ENCODE measurements at places on chromosomes 3 and 15.
A peak's percentile ranks its signal among the peaks of the same experiment; 100 is the strongest.

DNA sequence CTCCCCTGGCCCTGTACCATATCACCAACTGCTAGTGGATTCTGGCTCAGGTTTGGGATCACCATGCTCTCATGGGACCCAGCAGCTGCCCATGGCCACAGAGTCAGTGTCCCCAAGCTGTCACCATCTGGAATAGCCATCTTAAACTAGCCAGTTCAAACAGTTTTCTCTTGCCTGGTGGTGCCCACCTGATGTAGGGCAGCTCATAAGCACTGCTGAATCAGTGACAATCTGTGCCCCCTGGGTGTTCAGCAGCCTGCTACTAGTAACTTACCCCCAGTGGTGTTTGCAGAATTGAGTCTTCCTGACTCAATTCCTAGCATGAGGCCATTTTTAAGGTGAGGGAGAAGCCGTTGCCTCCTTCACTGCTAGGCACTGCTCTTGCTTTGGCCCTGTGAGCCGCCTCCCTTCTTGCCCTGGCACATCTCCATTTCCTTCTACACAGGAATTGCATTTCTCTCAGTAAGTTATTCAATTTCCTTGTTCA is 7.9 kb downstream of the RPSA start:
- DNase-seq: no peak

DNA sequence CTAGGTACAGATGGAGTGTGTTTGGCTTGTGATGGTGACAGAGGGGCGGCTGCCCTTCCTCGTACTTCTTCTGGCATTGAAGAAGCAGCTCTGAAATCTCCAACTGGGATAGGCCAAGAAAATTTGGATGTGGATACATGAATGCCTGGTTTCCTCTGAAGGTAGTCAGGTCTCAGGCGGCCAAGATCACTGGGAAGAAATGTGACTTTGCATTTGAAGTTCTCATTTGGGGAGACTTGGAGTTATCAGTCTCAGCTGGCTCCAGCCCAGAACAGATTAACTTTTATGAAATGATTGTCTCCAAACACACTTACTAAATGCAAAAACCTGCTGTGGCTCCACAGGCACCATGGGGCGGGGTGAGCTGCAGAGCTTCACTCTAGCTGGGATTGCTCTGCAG is 215.9 kb downstream of the THSD4 start:
- no peak for DNase-seq

GRCh38 chr15:51625236-51625635 is 2.7 kb upstream of the DMXL2 start:
- no peak for DNase-seq

DNA sequence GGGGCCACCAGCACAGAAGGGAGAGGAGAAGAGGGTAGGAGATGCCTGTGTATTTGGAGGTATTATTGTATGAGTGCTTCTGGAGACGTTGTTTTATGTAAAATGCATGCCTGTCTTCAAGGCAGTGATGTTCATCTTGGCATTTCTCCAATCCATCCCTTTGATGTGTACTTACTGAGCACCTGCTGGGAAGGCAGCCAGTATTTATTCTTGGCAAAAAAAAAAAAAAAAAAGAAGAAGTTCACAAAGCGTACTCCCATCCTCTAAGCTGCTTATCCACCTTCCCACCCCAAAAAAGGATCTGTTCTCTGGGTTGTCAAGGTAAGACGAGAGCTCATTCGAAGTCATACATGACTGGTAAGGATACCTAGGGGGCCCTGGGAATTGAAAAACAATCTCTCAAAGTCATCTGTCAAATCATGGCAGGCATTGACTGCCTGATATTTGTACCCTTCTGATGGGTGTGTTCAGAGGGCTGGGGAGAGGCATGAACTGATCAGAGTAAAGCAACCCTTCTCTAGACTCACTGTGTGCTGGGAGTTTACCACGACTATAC is 30.0 kb upstream of the SLC6A1 start:
- DNase-seq: peak; percentile 81

GRCh38 chr3:195182470-195182795 is 88.5 kb downstream of the XXYLT1 start:
- DNase-seq: no peak

GRCh38 chr15:89307046-89307587 is 27.5 kb downstream of the POLG start:
- no peak for DNase-seq

DNA sequence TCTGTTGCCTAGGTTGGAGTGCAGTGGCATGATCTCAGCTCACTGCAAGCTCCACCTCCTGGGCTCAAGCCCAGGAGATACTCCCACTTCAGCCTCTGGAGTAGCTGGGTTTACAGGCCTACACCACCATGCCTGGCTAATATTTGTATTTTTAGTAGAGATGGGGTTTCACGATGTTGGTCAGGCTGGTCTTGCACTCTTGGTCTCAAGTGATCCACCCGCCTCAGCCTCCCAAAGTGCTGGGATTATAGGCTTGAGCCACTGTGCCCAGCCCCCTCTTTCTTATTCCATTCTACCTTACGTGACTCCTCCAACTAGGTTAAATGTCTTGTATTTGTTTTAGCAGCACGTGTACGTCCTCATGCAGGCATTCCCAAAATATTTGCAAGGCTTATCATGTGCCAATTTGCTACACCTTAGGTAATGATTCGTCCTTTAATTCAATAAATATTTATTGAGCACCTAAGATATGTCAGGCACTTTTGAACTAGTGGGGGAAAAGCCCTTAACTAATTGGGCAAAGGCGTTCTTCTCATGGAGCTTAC is 14.9 kb upstream of the MAGI1 start:
- DNase-seq: no peak

DNA sequence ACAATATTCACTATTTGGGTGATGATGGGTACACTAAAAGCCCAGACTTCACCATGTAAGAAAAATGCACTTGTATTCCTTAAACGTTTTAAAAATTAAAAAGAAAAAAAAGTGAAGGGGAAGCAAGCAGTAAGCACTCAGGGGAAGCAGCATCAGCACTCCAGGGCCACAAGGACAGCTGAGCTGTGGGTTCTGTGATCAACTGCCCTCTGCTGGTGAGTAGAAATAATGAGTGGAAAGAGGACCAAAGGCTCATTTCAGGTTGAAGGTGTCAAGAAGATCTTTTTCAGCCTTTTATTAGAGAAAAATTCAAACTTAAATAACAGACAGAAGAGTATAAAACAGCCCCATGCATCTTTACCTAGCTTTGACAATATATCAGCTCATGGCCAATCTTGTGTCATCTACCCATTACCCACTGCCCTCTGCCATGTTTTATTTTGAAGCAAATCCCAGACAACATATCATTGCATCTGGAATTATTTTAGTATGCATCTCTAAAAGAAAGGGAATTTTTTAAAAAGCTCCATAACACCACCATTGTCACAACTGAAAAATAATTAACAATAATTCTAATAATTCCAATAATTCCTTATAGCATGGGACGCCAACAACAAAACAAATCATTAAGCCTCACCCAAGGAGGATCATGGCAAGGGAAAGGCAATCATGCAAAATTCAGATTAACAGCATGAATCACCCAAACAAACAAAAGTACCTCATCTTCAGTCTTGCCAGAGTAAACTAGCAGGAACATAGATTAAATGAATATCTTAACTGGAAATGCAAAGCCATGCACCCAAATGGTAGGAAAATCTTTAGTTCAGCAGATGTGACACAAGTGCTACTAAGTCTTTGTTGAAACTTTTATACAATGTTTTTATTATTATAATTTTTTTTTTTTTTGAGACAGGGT is 42.5 kb downstream of the TAMM41 start:
- DNase-seq: peak; percentile 11

DNA sequence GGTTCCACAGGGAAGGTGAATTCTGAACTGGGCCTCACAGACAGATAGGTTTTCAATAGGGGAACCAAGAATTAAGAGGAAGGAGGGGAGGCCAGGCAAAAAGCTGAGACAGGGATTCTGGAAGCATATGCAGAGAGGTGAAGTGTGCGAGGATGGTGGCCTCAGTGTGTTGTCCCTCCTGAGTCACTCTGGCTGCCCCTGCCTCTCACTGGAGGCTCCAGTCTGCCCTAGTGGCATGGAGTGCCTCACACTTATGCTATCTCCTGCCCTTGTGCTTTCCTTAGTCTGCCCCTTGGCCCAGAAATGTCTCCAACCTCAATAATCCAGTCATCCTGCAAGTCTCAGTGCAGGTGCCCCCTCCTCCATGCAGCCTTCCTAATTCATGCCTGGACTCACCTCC is 32.2 kb upstream of the RBP1 start:
- DNase-seq: no peak

DNA sequence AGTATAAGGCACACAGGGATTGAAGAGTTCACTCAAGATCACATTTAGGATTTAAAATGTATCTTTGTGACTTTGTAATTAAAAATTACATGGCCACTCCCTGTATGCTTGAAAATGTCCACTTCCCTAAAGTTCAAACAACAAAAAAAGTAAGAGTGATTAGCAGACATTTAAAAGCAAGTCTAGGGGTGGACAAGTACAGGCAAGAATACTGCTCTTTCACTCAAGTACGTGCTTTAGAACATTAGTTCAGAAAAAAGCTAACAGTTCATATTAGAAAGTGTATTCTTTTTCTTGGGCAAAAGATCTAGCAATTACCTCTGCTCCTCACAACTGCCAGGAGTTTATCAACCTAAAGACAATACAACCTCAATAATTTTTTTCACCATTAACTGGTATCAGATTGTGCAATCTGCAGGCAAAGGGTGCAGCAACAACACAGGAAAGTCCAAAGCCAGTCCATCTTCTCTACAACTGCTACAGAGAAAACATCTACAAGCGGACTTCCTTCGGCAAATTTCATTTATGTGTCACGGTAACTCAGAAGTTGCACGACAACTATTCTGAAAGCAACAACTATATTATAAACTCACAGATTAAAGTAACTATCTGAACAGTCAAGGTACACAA is 18.1 kb downstream of the CHSY1 start:
- DNase-seq: peak; percentile 37

DNA sequence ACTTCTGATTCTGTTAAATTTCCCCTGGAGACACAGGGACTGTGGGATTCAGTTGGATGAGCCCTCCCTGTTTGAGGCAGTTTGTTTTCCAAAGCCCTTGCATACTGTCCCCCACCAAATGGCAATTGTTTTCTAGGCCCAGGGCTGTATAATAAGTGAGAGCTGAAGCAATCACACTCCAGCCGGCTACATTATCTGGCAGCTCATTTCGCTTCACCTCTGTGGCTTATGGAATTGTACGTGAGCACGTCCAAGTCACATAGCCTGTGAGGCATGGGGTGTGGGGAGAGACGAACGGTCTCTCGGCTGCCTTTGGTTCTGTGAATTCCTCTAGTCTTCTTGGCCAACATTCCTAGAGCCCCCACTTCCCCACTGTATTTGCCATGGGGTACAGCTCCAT is 10.7 kb downstream of the RBP2 start:
- DNase-seq: no peak

GRCh38 chr3:177349384-177349783 is 152.1 kb upstream of the TBL1XR1 start:
- DNase-seq: no peak

GRCh38 chr3:159069091-159069490 is 267.2 kb downstream of the MFSD1 start:
- DNase-seq: no peak

- DNase-seq: no peak
These were observed 18.3 kb upstream of the SEMA3F start for GRCh38 chr3:50136714-50137405.

DNA sequence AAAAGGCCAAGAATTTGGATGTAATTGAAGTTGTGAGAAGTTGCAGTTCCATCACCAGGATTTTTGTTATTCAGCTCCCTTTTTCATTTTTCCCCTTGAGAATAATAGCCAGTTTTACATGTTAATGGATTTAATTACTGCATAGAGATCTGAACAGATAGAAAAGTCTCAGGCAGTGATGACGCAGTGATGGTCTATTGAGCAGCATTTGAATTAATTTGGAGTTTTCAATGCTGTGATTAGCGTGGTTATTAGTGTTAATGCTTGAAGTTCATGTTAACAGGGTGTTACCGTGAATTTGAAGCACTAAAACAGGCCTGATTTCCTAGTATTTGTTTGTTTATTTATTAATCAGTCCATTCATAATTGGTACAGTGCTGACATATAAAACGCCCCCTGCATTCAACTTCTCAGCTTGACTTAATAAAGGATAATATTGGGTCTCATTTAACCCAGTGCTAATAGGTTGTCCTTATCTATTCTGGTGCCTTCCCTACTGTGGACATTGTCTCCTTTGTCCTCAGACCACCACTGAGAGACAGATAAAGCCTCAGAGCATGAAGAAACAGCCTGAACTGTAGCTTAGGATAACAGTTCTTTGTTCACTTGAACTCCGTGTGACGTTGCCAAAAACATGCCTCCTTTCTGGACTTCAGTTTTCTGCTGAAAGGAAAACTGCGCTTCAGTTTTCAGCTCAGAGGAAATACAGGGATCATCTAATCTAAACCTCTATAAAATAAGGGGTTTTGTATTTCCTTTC is 82.4 kb downstream of the RTP4 start:
- DNase-seq: no peak

All from DMS79 treated with DMSO at 0.1 percent for 48 hours (cell line).